ENCODE measurements at places on chromosomes 7 and 10.

- DNase-seq = no peak
Measured at GRCh38 chr7:36811807-36812206, 87.5 kb upstream of the AOAH start.

DNA sequence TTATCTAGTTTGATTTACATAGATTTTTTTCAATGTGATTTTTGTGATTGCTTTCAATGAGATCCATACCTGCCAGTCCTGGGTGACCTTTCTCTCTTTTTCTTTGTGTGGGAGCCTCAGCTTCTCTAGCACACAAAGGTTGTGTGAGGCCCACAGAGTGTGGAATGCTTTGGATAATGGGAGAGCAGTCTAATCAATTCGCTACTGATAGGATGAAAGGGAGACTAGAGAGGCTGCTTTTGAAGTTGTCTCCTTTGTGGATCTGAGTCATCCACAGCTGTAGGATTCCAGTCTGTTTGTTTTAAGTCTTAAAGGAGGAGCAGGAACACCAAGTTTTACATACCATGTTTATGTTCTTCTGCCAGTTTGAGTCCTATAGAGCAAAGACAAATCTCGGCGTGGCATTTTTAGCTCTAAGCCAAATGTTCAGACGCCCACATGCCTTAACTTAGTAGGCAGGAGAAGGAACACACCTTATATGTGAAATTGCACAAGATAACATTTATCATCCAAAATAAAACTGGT is 330.0 kb downstream of the ARL4A start:
- DNase-seq = no peak

GRCh38 chr7:113652501-113652900 is 266.3 kb downstream of the PPP1R3A start:
- no peak for DNase-seq

GRCh38 chr10:59336632-59337031 is 25.7 kb downstream of the FAM13C start:
- no peak for DNase-seq

DNA sequence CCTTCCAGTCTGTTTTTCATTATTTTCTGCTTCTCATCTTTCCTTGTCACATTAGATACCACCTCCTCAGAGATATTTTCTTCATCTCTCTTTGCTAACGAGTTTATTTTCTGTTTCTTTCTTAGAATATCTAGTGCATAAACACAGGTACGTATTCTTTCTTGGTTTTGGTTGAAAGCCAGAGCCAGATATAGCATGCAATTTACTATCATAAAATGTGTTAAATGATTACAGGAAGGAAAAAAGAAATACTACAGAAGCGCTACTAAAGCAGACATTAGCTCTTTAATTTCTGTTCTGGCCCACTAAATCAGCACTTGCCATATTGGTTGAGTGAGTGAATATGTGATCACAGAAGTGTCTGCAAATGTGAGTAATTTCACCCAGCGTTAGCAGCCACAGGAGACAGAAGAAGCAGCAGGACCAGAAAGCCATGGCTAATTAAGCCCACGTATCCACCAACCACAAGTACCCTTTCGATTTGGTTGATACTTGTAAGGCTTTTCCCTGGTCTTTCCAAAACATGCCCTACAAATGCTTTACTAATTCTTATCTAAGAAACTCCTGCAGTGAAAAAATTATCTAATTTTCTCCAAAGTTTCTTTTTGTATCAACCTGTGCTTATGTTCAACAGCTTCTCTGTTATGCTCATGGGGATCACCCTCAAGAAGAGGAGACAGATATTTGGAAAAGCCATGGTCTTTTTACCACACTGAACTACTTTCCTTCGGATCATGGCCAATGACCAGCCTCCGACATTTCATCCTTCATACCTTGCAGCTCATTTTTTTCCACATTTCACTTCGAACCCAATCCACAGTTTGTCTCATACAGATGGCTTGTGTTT is 23.1 kb upstream of the MACC1 start:
- peak; percentile 23 for DNase-seq

DNA sequence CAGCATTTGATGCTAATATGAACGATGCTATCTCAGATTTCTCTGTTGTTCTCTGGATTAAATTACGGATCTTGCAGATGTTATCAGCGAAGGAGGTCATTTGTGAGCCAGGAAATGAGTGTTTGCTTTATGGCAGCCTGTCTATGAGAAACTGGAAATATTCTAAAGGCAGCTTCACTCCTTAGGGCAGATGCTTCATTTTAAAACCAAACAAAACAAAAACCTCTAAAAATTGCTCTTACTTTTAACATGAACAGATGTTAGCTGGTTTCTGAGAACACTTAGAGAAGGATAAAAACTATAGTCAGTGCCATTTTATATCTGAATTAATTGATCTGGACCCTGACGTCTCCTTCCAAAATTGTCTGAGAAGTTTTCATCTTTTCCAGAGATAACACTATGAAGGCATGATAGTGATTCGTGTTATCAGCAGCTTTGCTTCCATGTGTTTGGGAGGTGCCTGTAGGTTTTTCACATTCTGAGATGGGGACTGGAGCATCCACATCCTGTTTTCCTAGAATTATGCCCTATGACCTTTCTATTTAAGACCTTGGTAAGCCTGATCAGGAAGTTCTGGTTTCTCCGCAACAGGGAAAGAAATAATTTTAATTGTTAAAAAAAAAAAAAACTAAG is 53.1 kb downstream of the CPED1 start:
- DNase-seq = no peak

- no peak for DNase-seq
Measured at GRCh38 chr10:119203006-119203405, 4.4 kb upstream of the GRK5 start.

DNA sequence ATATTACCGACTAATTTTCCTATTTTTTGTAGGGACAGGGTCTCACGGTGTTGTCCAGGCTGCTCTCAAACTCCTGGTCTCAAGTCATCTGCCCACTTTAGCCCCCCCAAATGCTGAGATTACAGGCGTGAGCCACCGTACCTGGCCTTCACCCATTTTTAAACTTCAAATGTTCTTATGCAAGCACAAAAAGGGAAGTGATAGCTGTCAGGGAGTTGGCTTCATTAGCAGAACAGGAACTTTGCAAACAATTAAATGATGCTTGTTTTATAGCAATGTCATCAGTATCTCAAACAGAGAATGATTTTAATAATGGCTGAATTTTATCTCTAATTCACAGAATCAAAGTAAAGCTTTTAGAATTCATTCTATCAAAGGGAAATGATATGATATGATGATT is 49.8 kb upstream of the FAM171A1 start:
- DNase-seq = no peak

- peak; percentile 4 for DNase-seq
Measured at GRCh38 chr10:98259606-98260315, 8.2 kb downstream of the LOXL4 start.

GRCh38 chr7:154899862-154900261 is 103.1 kb downstream of the PAXIP1 start:
- DNase-seq = no peak

- DNase-seq = no peak
Measured at GRCh38 chr10:24889639-24890038, 62.8 kb downstream of the PRTFDC1 start.

All from GM20000 (cell line).